Activated T-cell treated with anti-CD3 and anti-CD28 coated beads, Interleukin-2, amount 50 U/mL, for 24 hours (primary cell): ENCODE measurements at places on chromosomes 2 and 18.

DNA sequence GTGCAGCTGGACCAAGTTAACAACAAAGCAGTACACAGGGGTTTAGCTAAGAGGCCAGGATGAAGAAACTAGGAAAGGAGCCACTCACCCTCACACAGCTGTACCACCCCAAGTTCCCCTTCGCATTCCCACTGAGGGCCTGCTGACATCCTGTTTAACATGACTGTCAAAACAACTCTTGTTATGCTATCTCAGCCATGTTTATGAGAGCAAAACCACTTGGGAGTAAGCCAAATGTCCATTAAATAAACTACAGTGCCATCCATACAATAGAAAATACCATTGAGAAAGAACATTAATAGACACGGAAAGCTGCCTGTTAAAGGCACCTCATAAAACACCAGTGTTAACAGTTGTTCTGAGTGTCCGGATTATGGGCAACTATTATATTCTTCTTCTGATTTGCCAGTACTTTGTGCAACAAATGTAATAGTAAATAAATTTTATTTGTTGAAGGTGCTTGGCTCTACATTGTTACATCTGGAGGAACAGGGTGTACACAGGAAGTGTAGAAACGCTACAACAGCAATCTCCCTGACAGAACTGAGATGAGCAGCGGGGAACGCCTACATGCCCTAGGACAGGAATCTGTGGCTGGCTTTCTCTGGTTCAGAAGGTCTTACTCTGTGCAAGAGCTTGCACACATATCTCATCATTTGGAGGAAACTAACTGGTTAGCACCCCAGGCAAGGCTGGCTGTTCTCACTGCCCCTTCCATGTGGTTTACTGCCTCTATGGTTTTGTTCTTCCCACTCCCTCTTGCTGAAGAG lies 85.6 kb downstream of the EHD3 start:
- DNase-seq: peak; percentile 38

- DNase-seq: no peak
These were observed 1.3 kb downstream of the OSBPL6 start for GRCh38 chr2:178195390-178196166.

- DNase-seq: peak; percentile 30
These were observed 759.4 kb downstream of the ADCYAP1 start for GRCh38 chr18:1663879-1664705.

DNA sequence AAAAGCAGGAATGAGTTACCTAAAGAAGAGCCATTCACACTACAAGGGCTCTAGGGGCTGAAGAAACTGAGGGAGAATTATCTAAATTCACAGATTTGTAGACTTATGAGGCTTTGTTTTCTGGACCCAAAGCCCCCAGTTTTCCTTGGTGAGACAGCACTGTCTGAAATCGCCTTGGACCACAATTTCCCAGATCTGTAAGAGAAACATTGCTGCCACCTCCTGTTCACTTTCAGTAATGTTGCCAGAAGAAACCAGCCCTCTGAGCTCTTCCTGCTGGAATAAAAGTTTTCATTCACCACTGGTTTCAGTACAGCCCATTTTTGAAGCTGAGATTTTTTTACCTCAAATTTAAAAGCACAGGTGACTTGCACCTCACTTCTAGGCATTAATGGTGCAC lies 169.2 kb downstream of the CDH20 start:
- no peak for DNase-seq

DNA sequence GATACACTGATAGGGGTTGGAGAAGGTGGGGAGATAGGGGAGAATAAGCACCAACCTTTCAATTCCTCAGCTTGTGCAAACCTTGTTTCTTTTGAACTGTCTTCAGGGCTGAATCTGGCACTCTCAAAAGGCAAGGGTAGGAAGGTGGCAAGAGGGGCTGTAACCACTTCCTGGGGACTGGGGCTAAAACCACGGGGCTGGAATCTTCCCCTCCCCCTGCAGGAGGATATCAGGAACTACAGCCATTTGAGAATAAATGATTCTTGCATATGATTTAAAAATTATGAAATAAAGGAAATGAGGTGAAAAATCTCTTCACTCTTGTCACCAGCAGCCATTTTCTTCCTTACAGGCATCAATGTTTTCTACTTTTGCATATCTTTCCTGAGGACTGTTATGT lies 50.8 kb downstream of the ATOH8 start:
- DNase-seq: peak; percentile 34

GRCh38 chr2:119126650-119127049 lies 31.9 kb downstream of the C1QL2 start:
- peak; percentile 39 for DNase-seq

DNA sequence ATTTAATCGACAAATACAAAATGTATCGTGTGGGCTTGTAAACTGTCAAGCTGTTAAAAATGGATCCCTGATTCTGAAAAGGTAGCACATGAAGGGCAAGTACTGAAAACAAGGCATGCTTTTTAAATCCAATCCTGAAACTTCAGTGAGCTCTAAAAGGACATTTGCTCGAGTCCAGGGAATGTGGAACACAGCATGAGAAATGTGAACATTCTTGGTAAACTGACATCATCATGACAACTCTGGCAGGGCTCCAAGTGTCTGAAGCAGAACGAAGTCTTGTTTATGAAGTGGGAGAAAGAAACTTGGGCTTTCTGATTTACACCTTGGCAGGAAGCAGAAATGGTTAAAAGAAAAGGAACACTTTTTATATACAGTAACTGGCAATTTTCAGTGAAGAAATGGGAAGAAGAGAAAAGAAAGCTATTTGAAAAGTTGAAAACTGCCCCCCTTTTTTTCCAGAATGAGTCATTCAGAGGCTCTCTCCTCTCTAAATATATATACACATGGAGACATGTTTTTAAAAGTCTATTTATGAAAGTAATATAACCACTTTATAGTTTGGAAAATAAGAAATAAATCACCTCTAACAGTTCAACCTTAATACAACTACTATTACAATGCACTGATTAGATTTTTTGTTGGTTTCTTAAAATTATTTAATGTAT lies 120.8 kb downstream of the GAREM1 start:
- no peak for DNase-seq

GRCh38 chr2:117118994-117119393 lies 695.5 kb upstream of the DDX18 start:
- no peak for DNase-seq

DNA sequence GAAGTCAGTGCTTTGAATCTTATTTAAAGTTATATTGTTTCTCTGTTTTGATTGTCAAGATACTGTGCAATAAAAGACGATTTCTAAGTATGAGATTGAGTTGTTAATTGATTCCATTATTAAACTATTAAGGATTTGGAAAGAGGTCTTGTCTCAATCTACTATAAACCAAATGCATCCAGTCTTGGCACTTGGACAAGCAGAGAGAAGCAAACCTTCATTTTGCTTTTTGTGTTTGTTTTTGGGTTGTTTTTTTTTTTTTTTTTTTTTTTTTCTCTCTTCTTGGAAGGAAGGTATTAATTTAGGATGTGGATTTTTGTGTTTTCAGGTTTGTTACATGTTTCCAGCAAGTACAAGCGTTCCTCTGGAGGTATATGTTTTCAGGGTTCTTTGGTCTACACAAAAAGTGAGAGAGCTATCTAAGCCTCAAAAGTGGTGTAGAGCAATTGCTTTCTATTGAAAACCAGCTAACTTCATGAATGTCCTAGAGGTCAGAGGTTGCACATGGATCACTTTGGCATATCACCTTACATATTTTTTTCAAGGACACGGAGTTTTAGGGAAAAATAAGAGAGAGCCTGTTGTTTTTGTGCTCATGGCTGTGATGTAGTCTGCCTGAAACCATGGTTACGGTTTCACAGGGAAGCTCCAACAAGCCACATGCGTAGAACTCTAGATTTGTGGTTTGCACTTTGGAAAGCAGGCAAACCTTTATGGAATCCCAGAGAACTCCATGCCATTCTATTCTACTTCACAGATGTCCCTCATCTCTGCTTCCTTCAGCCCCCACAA lies 1.8 kb downstream of the PRKCE start:
- DNase-seq: no peak

- DNase-seq: no peak
These were observed 25.2 kb downstream of the NUP35 start for GRCh38 chr2:183149489-183149888.

DNA sequence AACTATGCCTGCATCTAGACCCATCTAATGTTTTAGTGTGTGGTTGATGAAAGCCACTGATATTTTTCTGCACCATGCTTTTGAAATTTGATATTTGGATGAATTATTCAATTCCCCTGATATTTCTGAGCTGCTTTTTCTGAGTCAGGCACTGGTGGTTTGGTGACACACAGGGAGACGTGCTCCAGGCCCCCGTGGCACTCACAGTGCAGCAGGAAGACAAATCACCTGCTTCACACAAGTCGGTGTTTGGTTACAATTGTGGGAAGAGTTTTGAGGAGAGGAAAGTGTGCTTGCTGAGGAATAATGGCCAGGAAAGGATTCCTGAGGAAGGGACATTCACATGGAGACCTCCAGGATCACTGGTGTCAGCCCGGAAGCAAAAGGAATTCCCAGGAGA lies 179.7 kb downstream of the ACKR3 start:
- no peak for DNase-seq

- no peak for DNase-seq
These were observed 363.0 kb downstream of the FSIP2 start for GRCh38 chr2:186101616-186102015.

DNA sequence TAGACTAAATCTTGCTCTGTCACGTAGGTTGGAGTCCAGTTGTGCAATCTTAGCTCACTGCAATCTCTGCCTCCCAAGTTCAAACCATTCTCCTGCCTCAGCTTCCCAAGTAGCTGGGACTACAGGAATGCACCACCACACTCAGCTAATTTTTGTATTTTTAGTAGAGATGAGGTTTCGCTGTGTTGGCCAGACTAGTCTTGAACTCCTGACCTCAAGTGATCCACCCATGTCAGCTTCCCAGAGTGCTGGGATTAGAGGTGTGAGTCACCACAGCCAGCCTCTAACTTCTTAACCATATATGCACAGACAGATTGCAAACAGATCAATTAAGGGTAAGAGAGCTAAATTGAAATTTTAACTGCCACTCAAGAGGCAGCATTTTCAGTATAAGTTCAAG lies 22.1 kb upstream of the CNGA3 start:
- DNase-seq: no peak

GRCh38 chr2:101782427-101782792 lies 84.9 kb downstream of the MAP4K4 start:
- no peak for DNase-seq

DNA sequence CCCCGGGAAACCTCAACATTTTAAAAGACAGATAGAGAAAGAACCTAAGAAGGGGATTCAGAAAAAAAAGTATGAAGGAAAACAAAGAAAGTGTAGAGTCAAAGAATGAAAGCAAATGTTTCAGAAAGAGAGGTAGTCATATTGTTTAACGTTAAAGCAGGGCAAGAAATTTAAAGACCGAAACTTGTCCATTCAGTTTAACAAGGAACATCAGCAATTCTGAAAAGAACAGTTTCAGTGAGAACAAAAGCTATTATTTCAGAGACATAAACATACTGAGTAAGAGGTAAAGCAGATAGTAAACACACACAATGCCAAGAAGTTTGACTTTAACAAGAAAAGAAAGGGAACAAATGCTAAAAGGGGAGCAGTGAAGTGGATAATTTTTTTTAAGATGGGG lies 41.1 kb downstream of the MBD2 start:
- DNase-seq: no peak

GRCh38 chr18:47677952-47678351 lies 252.5 kb downstream of the SMAD2 start:
- DNase-seq: no peak
